ENCODE measurements at places on chromosomes 11 and 22.
A peak's percentile ranks its signal among the peaks of the same experiment; 100 is the strongest.

DNA sequence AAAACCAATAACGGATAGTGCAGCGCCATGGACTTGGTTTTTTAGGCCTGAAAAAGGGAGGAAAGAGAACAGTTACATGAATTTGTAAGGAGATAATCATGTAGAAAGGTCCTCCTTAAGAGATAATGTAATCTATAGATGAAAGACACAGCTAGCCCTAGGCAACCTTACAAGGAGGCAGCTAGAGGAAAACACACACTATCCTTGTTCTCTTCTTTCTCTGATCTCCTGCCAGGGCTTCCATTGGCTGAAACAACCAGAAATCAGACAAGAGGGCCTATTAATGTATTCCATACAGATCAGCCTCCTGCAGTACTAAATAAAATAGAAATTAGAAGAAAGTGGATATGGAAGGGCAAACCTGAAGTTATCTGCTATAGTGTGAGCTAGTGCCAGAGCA is 53.0 kb downstream of the KCNA4 start:
- no peak for DNase-seq

DNA sequence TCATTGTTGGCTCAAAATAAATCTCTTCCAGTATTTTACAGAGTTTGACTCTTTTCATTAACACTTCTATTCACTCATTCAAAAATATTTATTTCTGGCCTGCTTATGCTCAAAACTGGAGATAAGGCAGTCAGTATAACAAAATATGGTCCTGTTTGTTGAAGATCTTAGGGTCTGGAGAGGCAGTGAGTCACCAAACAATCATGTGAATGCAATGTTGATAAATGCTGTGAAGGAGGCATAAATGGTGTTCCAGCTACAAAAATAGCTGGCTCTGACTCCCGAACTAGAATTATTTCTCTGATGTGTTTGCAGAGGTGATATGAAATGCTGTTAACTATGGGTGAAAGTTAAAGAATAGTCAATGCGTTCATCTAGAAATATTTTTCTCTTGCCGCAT is 390.6 kb downstream of the AASDHPPT start:
- DNase-seq = no peak

GRCh38 chr11:130480711-130481140 is 32.3 kb downstream of the ADAMTS15 start:
- DNase-seq = no peak

GRCh38 chr11:124762624-124763155 is 600 bp upstream of the ESAM start:
- no peak for DNase-seq

GRCh38 chr11:133762538-133762937 is 82.8 kb downstream of the SPATA19 start:
- DNase-seq = no peak

- DNase-seq = peak; percentile 65
These were observed 75.4 kb downstream of the MAML2 start for GRCh38 chr11:96267496-96268032.

DNA sequence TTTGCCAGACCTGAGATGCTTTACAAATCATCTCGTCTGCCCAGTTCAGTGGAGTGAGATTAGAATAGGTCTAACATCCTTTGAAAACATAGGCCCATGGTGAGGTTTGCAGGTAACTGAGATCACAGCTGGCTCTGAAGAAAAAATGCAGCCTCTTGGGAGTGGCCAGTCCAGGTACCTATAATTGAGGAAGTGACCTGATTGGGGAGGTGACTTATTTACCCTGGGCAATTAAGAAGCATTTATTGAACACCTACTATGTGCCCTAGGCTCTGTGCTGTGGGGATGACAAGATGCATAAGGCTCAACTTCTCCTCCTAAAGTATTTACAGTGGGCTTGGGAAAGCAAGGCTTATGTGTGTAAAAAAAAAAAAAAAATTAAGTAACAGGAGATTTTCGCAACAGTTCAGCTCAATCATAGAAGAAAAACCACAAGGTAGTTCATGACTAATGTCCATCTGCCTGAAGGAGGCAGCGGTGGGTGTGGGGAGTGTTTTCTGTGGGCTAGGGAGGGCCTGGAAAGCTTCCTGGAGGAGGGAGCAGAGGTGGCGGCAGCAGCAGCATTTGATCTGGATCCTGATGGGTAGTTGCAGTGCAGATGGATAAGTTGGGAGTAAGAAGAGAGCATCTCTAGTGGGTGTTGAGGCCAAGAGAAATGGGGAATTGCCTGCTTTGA is 16.1 kb downstream of the MICAL2 start:
- DNase-seq = no peak

DNA sequence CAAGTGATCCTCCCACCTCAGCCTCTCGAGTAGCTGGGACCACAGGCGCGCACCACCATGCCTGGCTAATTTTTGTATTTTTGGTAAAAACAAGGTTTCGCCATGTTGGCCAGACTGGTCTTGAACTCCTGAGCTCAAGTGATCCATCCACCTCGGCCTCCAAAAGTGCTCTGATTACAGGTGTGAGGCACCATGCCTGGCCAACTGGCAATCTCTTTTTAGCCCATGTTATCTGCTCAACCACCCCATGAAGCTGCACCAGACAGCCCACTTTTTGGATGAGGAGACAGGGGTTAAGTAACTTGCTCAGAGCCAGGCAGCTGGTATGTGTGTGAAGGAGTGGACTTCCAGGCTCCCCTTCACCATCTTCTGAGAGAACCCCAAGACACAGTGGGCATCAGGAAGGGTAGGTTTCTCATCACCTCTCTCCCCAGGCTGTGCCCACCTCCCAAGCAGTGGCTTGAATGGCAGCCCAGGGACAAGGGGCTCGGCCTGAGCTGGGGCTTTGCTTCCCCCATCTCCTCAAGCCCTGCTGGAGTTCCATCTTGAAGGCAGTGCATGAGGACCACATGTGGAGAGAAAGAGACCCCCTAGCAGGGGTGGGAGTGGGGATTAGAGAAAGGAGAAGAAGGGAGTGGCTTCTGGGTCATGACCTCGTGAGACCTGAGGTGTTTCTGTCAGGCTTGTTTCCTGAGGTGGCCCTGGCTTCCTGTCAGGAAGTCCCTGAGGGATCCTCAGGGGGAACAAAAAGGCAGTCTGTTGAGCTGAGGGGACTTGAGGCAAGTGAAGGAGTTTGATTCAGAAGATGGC is 87.5 kb upstream of the PARVA start:
- DNase-seq = no peak

- no peak for DNase-seq
These were observed 153.3 kb upstream of the RAG2 start for GRCh38 chr11:36751335-36751781.

DNA sequence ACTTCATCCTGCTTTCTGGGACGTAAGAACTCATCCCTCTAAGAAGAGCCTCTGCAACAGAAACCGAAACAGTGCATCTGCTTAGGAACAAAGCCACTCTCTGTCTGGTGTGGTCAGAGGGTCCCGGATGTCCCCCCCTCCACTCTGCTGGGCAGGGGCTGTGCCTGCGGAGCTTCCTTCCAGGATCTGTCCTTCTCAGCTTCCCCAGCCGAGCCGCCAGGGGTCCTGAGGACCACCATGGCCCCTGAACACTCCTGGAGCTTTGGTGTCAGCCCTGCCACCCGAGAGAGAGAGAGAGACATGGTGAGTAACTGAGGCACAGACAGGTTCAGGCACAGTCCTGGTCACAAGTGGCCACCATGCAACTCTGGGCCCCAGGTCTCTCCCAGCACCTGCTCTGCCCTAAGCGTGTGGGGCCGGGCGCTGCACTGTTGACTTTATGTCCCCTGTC is 24.4 kb upstream of the MGAT3 start:
- DNase-seq = no peak

DNA sequence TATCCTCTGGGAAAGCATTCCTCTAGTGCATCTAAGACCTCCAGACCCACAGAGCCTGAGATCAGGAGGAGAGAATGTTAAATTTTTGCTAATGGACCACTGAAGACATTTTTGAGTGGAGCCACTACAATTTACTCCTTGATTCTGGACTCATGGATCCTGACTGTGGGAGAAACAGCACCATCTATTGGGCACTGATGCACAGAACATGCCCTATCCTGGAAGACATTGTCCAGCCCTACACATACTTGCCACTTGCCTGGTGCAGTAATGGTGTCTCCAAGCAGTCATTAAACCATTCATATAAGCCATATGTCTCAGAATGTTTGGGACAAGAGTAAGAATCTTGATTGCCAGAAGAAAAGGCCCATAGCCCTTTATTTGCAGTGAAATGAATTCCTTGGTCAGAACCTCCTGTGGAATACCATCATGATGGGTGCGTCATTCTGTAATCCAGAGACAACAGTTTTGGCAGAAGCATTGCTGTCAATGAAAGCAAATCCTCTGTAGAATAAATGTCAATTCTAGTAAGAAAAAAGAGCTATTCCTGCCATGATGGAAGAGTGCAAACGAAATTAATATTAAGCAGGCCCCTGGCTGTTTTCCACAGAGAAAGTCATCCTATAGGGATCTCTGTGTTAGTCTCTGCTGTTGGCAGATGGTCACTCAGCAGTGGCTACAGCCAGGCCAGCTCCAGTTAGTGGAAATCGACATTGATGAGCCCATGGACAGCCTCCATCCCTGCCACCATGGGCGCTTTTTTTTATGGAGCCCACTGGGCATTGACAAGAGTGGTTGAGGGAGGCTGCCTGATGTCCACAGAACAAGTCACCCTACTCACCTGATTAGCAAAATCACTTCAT is 43.5 kb downstream of the GGTLC2 start:
- DNase-seq = peak; percentile 30

GRCh38 chr11:66317322-66317722 is 478 bp upstream of the CD248 start:
- peak; percentile 10 for DNase-seq

DNA sequence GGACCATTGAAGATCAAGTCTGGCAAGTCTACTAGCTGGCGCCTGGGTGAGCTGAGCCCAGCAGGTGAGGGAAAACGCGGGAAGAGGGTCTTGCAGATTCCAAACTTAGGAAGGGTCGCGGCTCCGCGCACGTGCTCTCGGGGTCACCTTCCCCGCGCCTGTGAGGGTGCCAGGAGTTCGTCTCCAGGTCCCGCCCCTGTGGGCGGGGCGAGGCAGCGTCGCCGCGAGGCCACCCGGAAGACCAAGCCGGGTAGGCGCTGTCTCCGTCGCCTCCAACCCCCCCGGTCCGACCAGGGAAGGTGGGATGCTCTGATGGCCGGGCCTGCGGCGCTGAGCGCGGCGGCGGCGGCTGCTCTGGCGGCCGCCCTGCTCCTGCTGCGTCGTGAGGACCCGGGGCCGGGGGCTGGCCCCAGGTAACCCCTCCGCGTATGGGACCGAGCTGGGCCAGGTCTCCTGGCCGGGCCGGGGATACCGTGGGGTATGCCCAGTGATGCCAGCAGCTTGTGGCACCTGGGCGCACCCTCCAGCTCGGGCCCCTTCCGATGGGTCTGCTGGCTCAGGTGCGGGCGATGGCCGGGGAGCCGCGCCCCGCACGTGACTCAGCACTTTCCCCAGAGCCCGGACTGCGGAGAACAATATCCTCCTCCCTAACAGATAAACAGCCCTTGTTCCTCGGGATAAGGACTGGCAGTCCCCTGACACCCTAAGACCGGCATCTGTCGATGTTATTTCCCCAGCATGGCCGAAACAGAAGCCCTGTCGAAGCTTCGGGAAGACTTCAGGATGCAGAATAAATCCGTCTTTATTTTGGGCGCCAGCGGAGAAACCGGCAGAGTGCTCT is at the start of gene HTATIP2:
HTATIP2 (plus strand) TSS at position 215 of the 841 bp plus-strand sequence; CDS start at position 739, 524 bp downstream.
- peak; percentile 74 for DNase-seq

DNA sequence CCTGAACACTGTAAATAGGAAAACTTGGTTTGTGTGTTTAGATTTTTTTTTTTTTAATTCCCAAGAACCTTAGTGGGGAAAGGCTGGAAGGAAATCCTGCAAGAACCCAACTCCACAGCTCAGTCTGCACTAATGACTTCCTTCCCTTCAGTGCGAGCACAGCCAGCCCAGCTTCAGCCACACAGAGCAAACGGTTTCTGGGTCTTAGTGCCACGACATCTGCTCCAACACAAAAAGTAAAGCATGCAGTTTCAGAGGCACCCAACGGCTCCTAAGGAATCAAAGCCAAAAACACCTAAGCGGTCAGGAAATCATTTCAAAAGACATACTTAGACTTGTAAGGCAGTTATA is 236.1 kb downstream of the TTC28 start:
- no peak for DNase-seq

- DNase-seq = no peak
These were observed 365.3 kb downstream of the CTTN start for GRCh38 chr11:70763606-70764005.

DNA sequence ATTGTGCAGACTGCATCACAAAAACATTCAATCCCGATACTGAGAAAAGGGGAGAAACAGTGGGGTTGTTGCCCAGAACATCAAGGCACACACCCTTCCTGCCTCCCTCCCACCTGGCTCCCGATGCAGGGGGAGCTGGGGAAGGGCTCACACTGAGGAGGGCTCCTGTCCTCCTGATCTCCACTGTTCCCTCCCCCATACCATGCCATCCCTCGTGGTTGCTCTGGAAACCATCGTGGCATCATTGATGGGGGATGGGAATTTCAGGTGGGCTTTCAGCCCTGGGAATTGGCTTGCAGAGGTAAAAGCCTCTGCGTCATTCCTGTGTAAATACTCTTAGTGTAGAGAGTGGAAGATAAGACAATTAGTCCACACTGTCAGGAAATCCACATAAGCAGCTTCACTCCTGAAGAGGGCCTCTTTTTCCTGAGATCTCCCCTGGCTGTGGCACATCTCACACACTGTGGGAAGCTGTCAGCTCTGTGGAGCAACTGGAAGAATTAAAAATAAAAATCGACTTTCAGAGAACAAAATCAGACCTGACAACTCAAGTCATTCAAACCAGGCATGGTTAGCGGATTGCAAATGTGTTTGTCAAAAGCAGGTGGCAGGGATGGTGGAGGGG is 176.0 kb downstream of the CHST1 start:
- no peak for DNase-seq

- no peak for DNase-seq
These were observed 7.0 kb upstream of the CCDC86 start for GRCh38 chr11:60834742-60835533.

DNA sequence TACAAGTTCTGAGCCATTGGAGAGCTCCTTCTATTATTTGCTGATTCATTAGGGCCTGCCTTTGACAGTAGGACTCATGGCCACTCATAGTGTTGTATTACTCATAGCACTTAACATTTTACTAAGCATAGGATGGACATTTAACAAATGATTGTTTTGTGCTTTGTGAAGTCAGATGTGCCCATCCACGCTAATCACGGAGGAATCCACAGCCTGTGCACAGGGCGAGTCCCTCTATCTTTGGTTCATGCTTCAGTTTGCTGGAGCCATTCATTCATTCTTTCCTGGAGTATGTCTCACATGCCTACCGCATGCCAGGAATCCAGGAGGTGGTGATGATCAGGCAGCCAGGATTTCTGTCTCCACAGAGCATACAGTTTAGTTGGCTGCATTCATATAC is 254.1 kb downstream of the NTM start:
- DNase-seq = no peak

GRCh38 chr11:110337570-110338193 is 41.3 kb upstream of the RDX start:
- peak; percentile 35 for DNase-seq
